ENCODE measurements at places on chromosomes 16 and 17.

- DNase-seq, result no peak
Measured at GRCh38 chr16:84198401-84198800, 7.4 kb downstream of the ADAD2 start.

- DNase-seq, result no peak
Measured at GRCh38 chr16:14565688-14566025, 64.4 kb downstream of the PARN start.

DNA sequence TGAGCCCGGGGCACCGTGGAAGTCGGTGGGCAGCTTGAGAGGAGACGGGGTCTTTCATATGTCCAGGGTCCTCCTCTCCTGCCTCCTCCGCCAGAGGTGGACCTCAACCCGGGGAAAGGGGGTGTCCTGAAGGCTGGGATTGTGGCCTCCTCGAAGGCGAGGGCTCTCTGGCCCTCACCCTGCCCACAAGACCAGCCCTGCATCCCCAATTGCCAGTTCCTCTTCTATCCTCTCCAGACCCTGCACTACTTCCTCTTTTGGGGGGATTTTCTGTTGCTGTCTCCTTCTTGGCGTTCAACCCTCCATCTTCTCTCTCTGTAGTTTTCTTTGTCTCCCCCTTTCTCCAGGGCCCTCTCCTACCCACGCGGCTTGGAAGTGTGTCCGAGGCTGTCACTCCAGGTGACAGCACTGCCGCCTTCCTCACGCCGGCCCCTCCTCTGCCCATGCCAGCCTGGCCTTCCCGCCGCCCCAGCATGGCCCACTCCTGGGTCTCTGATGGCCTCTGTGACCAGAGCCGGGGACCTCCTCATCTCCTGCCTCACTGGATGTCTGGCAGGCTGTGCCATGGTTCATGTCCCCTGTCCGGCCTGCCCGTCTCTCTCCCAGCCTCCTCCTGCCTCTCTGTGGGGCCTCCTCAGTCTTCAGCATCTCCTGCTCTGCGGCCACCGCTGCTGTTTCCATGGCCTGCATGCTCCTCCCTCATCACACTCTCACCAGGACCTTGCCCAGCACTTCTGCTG, 2.4 kb upstream of the ITGAX start:
- DNase-seq, result no peak

DNA sequence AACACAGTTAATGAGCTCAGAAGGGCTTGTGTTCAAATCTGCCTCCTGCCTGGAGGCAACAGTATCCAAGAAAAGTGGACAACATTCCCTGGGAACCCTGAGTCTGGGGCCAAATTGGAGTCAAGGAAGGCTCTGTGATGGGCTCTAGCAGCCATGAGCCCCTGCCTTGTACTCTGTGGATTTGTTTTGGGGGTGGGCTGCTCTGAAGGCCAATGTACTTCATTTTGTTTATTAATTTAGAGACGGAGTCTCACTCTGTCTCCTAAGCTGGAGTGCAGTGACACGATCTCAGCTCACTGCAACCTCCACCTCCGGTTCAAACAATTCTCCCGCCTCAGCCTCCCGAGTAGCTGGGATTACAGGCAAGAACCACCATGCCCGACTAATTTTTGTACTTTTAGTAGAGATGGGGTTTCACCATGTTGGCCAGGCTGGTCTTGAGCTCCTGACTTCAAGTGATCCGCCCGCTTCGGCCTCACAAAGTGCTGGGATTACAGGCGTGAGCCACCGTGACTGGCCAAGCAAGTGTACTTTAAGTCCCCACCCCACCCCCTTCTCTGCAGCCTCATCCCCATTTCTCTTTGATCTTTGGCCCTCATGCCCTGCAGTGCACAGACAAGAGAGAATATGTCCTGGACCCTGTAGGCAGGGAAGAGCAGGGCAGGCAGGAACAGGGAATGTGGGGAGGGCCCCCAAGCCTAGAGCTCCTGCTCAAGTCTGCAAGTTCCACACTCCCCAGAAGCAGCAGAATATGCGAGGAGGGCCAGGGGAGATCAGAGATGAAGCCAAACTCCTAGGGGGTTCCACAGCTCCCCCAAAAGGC, 2.7 kb upstream of the GIP start:
- no peak for DNase-seq

DNA sequence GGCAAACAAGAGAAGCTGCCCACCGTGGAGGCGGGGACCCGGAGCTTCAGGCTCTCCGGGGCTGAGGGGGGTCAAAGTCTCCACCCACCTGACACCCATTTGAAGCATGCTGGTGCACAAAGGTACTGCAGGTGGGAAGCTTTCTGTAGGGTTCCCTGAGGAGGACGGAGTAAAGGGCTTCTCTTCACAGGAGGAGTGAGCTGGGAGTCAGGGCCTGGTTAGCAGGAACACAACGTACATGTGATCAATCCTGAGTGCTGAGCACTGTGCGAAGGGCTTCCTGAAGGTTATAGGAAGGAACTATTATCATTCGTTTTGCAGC, 252.9 kb upstream of the RPL38 start:
- DNase-seq, result no peak

- DNase-seq, result no peak
Measured at GRCh38 chr17:6355196-6355595, 79.7 kb downstream of the AIPL1 start.

GRCh38 chr17:17774009-17774881, 62.5 kb downstream of the SREBF1 start:
- DNase-seq, result no peak

DNA sequence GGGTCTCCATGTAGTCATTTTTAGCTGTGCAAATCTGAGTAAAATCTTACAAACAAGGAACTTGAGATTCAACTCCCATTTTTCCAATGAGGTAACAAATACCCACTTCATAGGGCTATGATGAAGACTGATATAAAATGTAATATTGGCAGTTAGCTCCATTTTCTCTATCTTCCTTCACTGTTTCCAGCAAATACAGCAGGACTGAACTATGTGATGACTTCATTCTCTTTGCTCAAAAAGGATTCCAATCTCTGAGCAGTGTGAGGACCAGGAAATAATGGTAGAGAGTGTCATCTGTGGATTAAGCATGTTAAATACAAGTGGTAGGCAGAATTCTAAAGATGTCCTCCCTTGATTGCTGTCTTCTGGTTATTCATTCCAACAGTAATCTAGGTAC, 18.3 kb downstream of the RND2 start:
- DNase-seq, result no peak
